ENCODE measurements at places on chromosomes 3 and 15.
A peak's percentile ranks its signal among the peaks of the same experiment; 100 is the strongest.

DNA sequence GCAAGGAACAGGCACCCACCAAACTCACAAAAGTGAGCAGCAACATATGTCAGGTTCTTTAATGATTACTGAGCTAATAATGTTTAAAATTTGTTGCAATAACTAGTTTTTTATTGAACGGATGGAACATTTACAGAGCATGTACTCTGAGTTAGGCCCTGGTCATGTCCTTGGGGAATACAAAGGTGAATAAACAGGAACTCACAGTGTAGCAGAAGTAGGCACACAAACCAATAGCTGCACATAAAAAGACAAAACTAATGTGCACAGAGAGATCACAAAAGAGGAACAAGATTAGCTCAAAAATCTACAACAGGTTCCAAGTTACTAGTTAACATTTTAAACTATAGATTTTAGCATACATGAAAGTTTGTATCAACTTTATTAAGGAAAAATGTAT, 505.3 kb upstream of the PPP2R3A start:
- DNase-seq, result no peak
- H3K36me3 ChIP-seq, result no peaks in the 10 kb centered on the region
- H3K27ac ChIP-seq, result no peak overlapping the region

DNA sequence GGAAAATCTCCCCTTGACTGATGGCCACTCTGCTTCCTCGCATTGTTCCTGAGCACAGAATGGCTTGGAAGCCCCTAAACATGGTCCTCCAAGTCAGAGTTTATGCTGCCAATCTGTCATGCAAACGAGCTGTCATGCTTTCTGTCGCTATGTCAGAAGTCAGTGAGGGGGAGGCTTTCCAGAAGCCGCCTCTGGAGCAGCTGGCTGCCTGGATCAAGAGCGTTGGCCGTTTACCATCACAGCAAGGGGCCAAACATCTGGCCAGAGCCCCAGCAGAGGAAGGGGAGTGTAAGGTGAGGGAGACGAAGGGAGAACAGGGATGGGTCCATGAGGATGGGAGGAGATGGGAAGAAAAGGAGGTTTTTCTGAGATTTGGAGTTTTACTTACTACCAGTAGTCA, 372.6 kb upstream of the NR2F2 start:
- H3K36me3 ChIP-seq, result no peaks in the 10 kb centered on the region
- DNase-seq, result peak; percentile 51
- H3K4me1 ChIP-seq, result no peaks in the 10 kb centered on the region
- H3K27me3 ChIP-seq, result no peaks in the 10 kb centered on the region
- no peak overlapping the region for H3K4me3 ChIP-seq

GRCh38 chr3:31103623-31104180, 209.2 kb upstream of the GADL1 start:
- no peaks in the 10 kb centered on the region for H3K36me3 ChIP-seq
- H3K4me3 ChIP-seq, result no peak overlapping the region
- no peak overlapping the region for H3K27ac ChIP-seq
- H3K27me3 ChIP-seq, result no peaks in the 10 kb centered on the region
- no peak for DNase-seq

DNA sequence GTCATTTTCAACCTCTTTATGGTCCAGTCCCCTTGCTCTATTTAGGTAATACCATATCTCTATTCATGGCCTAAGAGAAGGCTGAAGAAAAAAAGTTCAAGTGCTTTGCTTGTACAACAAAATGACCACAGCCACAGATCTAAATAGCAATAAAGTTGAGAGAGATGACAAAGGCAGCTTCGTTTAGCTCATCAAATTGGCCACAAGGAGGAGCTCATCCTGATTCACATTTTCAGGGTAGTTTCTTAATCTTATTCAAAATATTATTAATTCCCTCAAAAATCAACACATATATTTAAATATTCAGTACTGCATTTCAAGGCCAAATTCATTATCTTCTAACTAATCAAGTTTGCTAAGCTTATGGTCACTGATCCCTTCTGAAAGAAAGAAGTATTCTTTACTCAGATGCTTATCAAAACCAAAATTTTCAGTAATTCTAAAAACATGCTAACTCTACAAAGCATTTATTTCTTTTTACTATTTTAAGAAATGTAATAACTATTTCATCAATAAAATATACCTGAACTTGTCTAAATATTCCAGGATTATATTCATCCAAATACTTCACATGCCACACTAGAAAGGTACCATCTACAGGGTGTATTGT, 85.5 kb downstream of the DMXL2 start:
- no peaks in the 10 kb centered on the region for H3K4me1 ChIP-seq
- H3K36me3 ChIP-seq, result no peaks in the 10 kb centered on the region
- no peak overlapping the region for H3K27ac ChIP-seq
- H3K4me3 ChIP-seq, result no peak overlapping the region
- no peaks in the 10 kb centered on the region for H3K27me3 ChIP-seq
- DNase-seq, result peak; percentile 14

DNA sequence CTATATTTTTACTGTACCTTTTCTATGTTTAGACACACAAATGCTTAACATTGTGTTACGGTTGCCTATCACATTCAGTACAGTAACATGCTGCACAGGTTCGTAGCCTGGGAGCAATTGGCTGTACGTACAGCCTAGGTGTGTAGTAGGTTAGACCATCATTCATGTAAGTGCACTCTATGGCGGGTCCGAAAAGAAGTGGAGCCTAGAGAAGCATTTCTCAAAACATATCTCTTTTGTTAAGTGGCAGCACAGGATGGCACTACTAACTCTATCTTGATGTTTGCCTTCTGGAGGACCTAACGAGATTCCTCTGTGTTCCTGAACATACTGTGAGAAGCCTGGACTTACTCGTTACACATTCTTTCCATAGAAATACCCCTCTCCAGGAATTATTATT, 132.3 kb upstream of the ADPGK start:
- H3K4me1 ChIP-seq, result no peaks in the 10 kb centered on the region
- DNase-seq, result no peak
- H3K27me3 ChIP-seq, result no peaks in the 10 kb centered on the region
- no peak overlapping the region for H3K27ac ChIP-seq
- no peak overlapping the region for H3K4me3 ChIP-seq
- H3K36me3 ChIP-seq, result no peaks in the 10 kb centered on the region

- no peak overlapping the region for H3K27ac ChIP-seq
- no peaks in the 10 kb centered on the region for H3K4me1 ChIP-seq
- H3K4me3 ChIP-seq, result no peak overlapping the region
- no peaks in the 10 kb centered on the region for H3K36me3 ChIP-seq
- no peaks in the 10 kb centered on the region for H3K27me3 ChIP-seq
These were observed 211.6 kb downstream of the TNIK start for GRCh38 chr3:171248426-171249111.

- peaks cover 31% of the 10 kb centered on the region for H3K27me3 ChIP-seq
- H3K36me3 ChIP-seq, result no peaks in the 10 kb centered on the region
- DNase-seq, result no peak
- no peak overlapping the region for H3K4me3 ChIP-seq
- no peaks in the 10 kb centered on the region for H3K4me1 ChIP-seq
These were observed 34.3 kb downstream of the DNAJB8 start for GRCh38 chr3:128432301-128432970.

DNA sequence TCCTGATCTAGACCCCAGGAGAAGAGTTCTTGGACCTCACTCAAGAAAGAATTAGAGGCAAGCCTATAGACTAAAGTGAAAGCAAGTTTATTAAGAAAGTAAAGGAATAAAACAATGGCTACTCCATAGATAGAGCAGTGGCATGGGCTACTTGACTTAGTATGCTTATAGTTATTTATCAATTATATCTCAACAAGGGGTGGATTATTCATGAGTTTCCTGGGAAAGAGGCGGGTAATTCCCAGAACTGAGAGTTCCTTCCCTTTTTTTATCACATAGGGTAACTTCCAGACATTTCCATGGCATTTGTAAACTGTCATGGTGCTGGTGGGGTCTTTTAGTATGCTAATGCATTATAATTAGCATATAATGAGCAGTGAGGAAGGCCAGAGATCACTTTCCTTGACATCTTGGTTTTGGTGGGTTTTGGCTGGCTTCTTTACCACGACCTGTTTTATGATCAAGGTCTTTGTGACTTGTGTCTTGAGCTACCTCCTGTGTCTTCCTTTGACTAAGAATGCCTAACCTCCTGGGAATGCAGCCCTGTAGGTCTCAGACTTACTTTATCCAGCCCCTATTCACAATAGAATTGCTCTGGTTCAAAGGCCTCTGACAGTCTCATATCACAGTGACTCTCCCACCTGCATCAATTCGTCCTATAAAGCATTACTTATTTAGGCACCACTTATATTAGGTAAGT, 35.3 kb upstream of the PLSCR2 start:
- no peaks in the 10 kb centered on the region for H3K36me3 ChIP-seq
- H3K4me1 ChIP-seq, result peaks cover 10% of the 10 kb centered on the region
- no peak for DNase-seq

DNA sequence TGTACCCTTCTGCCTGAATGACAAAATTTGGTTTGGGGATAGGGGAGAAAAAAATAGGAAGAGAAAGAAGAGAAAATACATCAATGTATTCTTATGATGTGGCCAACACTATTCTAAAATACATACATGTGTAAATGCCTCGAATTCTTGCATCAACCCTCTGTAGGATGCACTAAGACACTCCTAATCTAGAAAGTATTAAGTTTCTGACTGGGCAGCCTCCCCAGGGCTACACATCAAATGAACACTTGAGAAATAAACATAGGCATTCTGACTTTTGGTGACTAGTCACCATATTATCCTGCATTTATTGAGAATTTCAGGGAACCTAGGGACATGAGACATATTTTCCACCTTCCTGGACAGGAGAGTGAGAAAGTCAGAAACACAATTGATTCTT, 109.2 kb downstream of the CPNE4 start:
- H3K27me3 ChIP-seq, result no peaks in the 10 kb centered on the region
- H3K36me3 ChIP-seq, result no peaks in the 10 kb centered on the region
- H3K4me3 ChIP-seq, result no peak overlapping the region

DNA sequence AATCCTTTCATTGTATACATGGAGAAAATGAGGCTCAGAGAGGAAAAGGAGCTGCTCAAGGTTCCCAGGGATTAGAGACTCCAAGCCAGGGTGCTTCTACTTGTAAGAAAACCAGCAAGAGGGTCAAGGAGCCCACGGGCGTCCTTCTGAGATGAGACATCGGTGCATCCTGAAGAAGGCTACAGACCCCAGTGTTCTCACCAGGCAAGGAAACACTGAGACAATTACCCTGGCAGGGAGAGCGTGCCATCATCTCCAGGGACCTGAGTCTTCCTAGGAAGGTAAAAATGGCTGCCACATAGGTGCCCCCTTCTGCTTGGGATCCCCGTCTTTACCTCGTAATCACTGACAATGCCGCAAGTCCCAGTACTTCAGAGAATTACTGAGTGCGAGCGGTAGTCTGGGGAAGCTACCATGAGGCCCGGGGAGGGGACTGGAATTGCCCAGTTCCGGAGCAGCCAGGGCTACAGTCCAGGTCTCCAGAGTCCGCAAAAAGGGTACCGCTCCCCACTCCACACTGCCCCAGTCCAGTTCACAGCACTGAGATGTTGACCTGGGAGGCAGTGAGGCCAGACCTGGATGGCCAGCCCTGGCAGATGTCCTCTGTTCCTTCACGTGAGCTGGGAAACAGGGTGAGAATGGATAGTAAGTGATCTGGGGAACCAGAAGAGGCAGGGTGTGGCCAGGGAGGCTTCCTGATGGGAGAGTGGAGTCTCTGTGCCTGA, 164.7 kb upstream of the SMAD3 start:
- no peaks in the 10 kb centered on the region for H3K27me3 ChIP-seq
- no peak for DNase-seq
- no peak overlapping the region for H3K27ac ChIP-seq
- no peaks in the 10 kb centered on the region for H3K4me1 ChIP-seq
- H3K36me3 ChIP-seq, result no peaks in the 10 kb centered on the region
- H3K4me3 ChIP-seq, result no peak overlapping the region

DNA sequence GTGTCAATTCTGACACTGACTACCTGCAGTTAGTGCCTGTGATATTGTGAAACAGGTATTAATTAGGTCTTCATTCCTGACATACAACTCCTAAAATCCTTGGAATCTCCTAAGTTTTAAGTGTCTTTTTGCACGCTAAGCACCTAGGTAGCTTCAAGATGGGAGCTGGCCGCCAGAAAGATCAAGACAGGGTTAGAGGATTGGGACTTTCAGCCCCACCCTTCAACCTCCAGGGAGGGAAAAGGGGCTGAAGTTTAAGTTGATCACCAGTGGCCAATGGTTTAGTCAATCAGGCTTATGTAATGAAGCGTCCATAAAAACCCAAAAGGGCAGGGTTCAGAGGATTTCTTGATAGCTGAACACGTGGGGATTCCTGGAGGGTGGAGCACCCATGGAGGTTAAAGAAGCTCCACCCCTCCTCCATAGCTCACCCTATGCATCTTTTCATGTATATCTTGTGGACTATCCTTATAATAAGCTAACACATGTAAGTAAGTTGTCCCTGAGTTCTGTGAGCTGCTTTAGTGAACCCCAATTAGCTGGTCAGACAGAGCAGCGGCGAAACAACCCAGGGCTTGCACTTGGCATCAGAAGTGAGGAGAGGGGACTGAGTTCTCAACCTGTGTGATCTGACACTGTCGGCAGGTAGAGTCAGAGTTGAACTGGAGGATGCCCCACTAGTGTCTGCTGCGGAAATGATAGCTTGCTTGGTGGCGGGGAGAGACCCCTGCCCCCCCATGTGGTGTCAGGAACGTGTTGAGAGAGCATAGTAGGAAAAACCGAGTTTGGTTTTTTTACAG, 12.8 kb upstream of the SRP14 start:
- peaks cover 35% of the 10 kb centered on the region for H3K4me1 ChIP-seq
- no peak overlapping the region for H3K27ac ChIP-seq
- DNase-seq, result no peak
- no peaks in the 10 kb centered on the region for H3K27me3 ChIP-seq
- H3K36me3 ChIP-seq, result no peaks in the 10 kb centered on the region

DNA sequence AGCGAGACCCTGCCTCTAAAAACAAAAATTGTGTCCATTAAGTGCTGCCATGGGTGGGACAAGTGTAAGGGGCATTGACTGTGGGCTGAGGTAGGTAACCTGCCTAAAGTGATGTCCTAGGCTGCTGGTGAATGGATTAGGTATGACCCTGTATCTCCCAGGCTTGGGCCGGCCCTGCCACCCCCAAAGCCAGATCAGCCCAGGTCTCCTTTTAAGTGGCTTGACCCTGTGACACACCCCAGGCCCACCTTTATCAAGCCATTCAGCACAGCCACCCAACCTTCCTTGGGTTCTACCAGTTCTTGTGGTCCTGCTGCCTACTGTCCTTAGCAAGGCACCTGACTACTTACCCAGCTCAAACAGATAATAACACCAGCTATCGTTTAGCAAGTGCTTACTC, 18.7 kb downstream of the CIB2 start:
- no peaks in the 10 kb centered on the region for H3K36me3 ChIP-seq
- H3K4me1 ChIP-seq, result no peaks in the 10 kb centered on the region
- no peak for DNase-seq
- H3K27me3 ChIP-seq, result no peaks in the 10 kb centered on the region

- no peaks in the 10 kb centered on the region for H3K27me3 ChIP-seq
- H3K4me1 ChIP-seq, result no peaks in the 10 kb centered on the region
- H3K27ac ChIP-seq, result no peak overlapping the region
- no peak overlapping the region for H3K4me3 ChIP-seq
- DNase-seq, result no peak
These were observed 363.3 kb downstream of the SLC9A9 start for GRCh38 chr3:143484846-143485512.

GRCh38 chr3:14278265-14278798, 99.7 kb downstream of the LSM3 start:
- no peak for DNase-seq
- no peak overlapping the region for H3K4me3 ChIP-seq
- no peaks in the 10 kb centered on the region for H3K36me3 ChIP-seq

- no peaks in the 10 kb centered on the region for H3K36me3 ChIP-seq
- H3K27me3 ChIP-seq, result no peaks in the 10 kb centered on the region
- DNase-seq, result peak; percentile 92
- H3K27ac ChIP-seq, result no peak overlapping the region
- peaks cover 3% of the 10 kb centered on the region for H3K4me1 ChIP-seq
These were observed 53.2 kb upstream of the SRGAP3 start for GRCh38 chr3:9302425-9303181.
